NCI-H2029 treated with DMSO at 0.1 percent for 48 hours (cell line): ENCODE measurements at places on chromosomes 12 and 14.

DNA sequence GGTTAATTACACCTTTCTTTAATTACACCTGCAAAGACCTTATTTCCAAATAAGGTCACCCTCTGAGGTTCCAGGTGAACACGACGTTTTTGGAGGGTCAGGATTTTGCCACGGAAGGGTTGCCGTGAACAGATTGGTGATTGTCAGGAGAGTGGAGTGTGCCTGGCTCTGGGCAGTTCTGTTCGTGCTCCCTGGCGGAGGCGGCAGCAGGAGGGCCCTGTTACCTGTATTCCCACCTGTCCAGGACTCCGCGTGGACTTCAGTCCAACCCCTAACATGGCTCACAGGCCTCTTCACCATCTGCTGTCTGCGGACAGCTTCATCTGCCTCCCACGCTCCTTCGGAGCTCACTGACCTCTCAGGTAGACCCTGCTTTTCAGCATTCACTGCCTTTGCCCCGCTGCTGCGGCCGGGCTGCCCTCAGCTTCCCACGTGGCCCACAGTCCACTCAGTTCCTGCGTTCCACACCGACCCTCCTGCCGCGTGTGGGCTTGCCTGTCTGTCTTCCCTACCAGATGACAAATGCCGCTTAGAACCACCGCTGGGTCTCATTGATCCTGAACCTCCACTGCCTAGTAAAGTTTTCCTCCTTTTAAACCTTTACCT, 187.5 kb upstream of the DIO3 start:
- no peak for DNase-seq

DNA sequence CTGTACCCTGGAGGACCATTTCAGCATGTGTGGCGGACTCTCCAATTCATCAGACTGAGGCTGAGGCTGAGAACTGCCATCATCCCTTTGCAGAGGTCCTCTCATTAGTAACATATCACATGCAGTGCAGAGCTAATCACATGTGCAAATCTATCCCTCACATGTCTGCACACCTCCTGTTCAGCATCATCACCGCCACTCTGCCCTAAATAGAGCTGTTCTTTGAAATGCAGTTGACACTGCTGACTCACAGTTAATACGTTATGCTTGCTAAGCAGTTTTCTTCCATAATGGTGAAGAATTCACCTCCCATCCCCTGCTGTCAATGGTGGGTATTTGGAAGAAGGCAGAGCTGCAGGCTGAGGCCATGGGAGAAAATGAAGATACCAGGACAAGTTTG, 85.0 kb upstream of the ANO2 start:
- DNase-seq, result no peak

DNA sequence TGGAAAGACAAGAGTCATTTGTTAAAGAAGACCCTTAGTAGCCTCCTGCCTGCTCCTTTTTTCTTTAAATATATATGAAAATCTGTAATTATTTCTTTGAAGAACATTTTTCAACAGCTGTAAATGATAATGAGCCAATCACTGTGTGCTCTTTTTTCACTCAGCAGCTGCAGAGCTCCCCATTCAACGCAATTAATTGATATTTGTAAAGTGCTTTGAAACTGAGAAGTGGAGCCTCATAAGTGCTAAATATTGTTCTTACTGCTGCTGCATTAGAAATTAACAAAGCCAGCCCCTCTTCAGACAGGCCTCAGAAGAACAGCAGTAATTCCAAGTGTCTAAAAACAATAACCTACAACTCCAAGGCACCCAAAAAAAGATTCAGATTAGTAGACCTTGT, 224.3 kb downstream of the GXYLT1 start:
- DNase-seq, result peak; percentile 53

DNA sequence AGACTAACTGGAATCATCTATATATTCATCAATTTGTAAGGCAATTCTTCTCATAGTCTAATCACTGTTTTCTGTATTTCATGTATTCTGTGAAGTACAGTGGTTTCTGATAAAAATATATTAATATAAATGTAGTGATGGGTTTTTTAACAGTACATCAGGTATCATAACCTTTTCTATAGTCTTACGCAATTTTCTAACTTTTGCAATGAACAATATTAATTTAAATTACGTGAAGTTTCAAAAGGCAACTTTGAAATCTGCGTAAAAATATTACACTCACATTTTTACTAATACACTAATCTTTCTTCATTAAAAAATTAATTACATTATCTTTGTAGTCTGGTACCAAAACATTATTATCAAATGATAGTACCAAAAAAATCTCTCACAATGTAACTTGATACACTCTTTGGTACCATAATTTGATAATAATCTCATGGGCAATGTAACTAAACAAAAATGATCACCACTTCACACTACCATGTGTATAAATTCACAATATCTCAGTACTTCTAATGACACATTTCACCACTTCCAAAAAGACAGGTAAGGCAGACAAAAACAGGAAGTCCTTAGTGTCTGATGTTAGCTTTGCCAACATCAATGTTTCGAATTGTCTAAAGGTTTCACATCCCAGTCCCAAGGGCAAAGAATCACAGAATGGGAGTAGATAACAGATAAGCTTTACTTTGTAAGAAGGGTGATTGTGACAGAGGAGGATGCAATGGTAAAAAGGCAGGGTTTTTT, 8.7 kb downstream of the DNAI7 start:
- no peak for DNase-seq

GRCh38 chr14:91912035-91912434, 35.5 kb downstream of the FBLN5 start:
- DNase-seq, result no peak

DNA sequence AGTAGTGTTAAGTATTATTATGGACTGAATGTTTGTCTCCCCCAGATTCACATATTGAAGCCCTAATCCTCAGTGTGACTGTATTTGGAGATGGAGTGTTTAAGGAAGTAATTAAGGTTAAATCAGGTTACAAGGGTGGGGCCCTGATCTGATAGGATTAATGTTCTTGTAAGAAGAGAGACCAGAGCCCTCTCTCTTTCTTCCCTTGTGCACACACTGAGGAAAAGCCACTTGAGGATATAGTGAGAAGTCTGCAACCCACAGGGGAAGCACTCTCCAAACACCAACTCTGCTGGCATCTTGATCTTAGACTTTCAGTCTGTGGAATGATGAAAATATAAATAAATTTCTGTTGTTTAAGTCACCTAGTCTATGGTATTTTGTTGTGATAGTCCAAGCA, 2.2 kb upstream of the KLRG1 start:
- DNase-seq, result no peak

- no peak for DNase-seq
Measured at GRCh38 chr12:131380220-131380964, 330.5 kb upstream of the SFSWAP start.

- no peak for DNase-seq
Measured at GRCh38 chr14:49546766-49547165, 39.4 kb downstream of the RPS29 start.

DNA sequence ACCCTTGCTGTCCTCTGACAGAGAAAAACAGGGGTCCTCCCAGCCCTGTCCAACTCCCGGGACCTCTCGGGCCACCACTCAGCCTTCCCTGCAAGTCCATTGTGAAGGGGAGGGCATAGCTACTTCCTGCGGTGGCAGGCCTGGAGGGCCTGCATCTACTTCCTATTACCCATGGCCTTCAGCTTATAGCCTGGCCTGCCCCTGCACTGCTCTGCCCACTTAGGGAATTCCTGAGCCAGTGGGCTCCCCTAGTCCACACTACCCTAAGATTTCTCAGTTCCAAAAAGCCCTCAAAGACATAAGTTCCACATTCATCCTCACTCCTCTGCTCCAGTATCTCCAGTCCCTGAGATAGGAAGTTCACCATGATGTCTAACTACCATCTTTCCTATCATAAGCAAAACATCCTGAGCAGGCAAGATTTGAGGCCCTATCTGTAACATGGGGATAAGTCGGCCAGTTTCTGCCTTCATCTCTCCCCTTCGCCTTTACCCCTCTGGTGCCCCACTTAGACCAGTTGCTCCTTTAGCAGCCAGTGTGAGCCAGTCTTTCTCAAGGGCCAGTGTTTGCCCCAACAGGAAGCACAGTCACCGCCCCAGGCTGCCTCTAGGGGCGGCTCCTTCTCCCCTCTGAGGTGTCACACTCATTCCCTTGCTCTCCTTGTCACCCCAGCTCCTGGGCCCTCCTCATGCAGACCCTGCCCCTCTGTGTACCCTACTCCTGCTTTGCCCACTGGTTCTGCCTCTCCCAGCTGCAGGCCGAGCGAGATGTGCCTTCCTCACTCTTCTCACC, 10.9 kb downstream of the HDAC7 start:
- no peak for DNase-seq

DNA sequence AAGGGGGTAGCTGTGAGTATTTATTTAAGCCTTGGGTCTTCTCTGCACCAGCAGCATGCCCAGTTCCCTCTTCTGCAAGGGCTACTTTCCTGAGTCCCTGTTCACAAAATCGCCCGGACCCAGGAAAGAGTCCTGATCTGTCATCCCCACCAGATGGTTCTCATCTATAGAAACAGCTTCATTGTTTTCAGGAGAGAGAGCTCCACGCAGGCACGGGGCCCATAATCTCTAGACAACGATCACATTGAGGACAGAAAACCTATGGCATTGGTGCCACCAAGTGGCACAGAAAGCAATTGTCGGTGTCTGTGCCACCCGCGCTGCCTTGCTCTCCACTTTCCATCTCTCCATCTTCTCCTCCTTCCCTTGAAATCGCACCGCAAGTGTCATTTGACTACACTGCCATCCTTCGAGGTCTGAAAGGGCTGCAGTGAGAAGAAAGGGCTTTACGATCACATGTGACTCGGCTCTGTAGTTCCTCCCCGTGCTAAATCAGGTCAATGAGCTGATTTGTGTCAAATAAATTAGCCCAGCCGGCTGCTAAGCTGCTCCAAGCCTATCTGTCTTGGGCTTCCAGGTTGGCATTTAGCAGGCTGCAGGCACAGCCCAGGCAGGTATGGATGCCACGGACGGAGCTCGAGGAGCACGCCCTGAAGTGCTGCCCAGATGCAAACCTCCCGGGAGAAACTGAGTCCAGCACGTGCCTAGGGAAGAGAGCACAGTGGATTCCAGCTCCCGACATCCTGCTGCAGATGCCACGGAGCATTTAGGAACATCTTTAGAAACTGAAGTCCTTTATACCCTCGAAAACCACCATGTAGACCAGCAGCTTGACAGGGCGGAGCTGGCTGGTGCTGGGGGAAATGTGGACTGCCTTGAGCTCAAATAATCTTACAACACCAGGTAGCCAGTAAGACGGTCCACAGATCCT, 28.8 kb downstream of the SPRING1 start:
- peak; percentile 82 for DNase-seq

GRCh38 chr12:54304187-54304810, 3.5 kb upstream of the NFE2 start:
- DNase-seq, result no peak

DNA sequence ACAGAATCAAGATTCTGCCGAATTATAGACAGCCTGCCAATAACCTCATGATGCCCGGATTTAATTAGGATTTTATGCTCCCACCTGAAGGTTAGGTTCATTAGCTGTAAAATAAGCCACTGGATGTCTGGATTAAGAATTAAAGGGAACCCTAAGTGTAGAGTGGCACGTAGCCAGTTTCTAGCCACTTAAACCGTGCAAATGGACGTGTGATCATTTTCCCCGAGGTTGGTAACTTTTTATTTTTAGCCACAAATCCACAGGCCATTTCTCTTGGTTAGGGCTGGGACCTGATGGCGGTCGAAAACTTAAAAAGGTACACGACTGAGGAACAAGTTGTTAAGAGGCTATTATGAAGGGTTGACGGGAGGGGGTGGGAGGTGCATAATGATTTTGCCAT, 127.3 kb upstream of the TMPO start:
- DNase-seq, result no peak

GRCh38 chr14:70697701-70698100, 56.0 kb downstream of the TTC9 start:
- no peak for DNase-seq

DNA sequence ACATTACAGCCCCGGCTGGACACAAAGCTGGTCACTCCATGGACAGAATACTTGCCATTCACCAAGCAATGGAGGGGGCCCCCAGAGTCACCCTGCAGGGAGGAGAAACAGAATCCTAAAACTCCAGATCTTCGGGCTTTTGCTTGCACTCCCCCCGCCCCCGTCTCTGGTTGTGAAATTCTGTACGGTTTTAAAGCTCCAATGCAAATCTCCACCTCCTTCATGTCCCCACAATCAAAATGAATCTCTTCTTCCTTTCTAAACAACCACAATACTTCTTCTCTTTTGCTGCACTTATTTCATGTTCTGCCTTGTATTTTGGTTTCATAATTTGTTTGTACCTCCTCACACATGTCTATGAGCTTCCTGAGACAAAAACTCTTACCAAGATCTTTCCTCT, 5.8 kb upstream of the BIN2 start:
- DNase-seq, result no peak

DNA sequence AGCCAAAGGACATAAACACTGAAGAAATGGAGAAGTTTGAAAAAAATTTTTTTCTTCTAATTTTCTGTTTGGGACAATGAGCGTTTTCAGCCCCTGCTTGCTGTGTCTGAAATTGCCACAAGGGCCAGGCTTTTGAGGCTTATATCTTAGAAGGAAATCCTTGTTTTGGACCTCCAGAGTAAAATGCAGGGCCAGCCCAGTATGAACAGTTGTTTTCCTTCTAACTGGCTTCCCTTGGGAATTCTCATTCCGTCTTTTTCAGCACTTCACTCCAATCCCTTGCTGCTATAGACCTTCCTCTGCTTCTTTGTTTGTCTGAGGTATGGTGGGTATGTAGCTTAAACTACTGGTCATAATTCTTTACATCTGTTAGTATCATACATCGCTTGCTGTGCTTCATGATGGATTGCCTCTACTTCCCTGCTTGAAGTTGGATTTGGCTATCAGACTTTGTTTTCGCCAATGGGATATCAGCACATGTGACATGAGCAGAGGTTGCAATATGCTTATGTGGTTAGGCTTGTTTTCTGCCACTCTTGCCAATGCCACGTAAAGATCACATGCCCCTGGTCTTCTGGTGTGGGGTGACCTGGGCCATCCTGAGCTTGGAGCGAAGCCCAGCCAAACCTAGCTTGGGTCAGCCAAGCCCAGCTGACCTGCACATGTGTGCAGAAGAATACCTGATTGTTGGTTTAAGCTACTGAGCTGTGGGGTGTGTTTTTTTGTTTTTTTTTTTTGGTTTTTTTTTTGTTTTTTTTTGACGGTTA, 64.7 kb downstream of the AVPR1A start:
- DNase-seq, result no peak

DNA sequence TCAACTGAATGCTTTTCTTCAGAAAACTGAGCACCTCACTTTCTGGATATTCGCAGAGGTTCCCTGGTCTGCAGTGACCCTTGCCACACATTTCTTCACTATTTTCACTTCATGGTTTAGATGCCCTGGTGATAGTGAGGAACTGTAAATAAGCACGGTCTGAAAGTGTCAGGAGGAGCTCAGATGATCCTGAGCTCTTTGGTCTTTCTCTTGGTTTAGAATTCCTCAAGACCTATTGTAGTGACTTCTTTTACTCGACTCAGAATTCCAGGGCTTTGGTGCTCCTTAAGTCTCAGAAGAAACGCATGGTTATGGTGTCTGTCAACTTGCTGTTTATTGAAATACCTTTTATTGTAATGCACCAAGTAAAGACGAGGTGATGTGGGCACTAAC, 84.0 kb downstream of the SAMD4A start:
- no peak for DNase-seq

GRCh38 chr14:62269204-62269603, 507.0 kb downstream of the SNAPC1 start:
- DNase-seq, result no peak

- DNase-seq, result no peak
Measured at GRCh38 chr14:90809530-90810312, 6.5 kb downstream of the TTC7B start.
